Activated T-cell treated with anti-CD3 and anti-CD28 coated beads, Interleukin-2, amount 50 U/mL, for 72 hours (primary cell): ENCODE measurements at places on chromosomes 16 and 17.
A peak's percentile ranks its signal among the peaks of the same experiment; 100 is the strongest.

GRCh38 chr16:88479793-88480760, 27.0 kb downstream of the ZFPM1 start:
- no peaks in the 10 kb centered on the region for H3K36me3 ChIP-seq
- H3K27me3 ChIP-seq: no peaks in the 10 kb centered on the region
- no peak overlapping the region for H3K27ac ChIP-seq

DNA sequence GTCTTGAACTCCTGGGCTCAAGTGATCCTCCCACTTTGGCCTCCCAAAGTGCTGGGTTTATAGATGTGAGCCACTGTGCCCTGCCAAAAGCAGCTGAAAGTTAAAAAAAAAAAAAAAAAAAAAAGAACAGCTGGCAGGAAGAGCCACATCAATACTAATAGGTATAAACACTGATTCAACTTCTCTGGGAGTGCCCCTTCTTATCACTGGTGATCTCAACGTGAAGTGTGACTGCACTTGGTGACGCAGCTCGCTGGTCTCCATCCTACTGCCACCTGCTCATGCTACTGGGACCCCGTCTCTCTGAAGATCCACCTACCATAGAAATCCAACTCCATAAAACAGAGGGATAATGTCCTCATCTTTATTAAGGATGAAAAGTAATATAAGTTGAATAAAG, 40.8 kb downstream of the RNF157 start:
- peak; percentile 79 for DNase-seq
- peak overlapping the region; percentile 39 for H3K27ac ChIP-seq
- H3K4me1 ChIP-seq: peaks cover 79% of the 10 kb centered on the region
- peak overlapping the region; percentile 62 for H3K4me3 ChIP-seq
- H3K27me3 ChIP-seq: no peaks in the 10 kb centered on the region

- H3K4me1 ChIP-seq: no peaks in the 10 kb centered on the region
- DNase-seq: no peak
- peaks cover 7% of the 10 kb centered on the region for H3K27me3 ChIP-seq
- H3K36me3 ChIP-seq: peaks cover 3% of the 10 kb centered on the region
Measured at GRCh38 chr16:22683730-22684573, 130.0 kb upstream of the HS3ST2 start.

- H3K36me3 ChIP-seq: peaks cover 11% of the 10 kb centered on the region
- H3K4me3 ChIP-seq: no peak overlapping the region
- H3K27me3 ChIP-seq: no peaks in the 10 kb centered on the region
- DNase-seq: no peak
- no peaks in the 10 kb centered on the region for H3K4me1 ChIP-seq
Measured at GRCh38 chr16:1669698-1670097, 8.4 kb upstream of the JPT2 start.

DNA sequence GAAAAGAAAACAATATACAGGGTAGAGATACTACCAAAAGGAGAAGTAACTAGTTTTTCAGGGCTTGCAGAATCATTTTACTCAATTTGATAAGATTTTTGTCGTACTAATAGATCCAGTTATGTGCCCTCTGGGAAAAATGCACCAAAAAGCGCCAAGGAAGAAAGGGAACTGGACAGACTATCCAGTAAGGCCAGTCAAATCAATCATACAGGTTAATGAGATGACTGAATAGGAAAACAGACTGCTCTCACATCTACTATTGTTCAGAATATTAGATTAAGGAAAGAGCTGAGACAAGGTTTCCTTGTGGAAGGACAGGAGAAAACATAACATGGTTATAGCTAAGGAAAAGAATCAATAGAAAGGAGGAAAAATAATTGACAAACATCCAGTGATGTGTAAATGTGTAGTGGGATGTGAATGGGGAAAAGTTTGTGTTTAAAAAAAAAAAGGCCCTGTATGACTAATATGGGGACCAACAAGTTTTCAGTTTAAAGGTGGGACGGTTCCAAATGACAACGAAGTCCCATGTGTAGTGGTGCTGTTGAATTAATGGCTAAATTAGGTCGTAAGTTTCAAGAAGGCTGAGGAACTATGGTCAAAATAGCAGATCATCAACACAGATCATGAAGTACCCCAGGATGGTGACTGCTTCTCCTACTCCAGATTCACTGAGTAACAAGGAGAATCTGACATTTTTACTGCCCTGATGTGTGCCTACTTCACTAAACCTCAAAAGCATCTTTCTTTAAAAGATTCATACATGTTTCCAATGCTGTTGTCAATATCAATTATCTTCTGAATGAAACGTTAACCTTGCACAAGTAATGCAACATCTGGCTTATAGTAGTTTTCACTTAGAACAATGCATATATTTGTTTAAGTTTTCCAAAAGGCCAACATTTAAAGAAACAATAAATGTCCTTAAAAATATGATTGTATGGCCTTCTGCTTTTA, 40.7 kb downstream of the BRIP1 start:
- no peak for DNase-seq
- no peaks in the 10 kb centered on the region for H3K27me3 ChIP-seq
- H3K27ac ChIP-seq: no peak overlapping the region
- H3K36me3 ChIP-seq: peaks cover 11% of the 10 kb centered on the region
- H3K4me3 ChIP-seq: no peak overlapping the region

GRCh38 chr16:1048442-1049112, 24.0 kb upstream of the SSTR5 start:
- H3K4me1 ChIP-seq: no peaks in the 10 kb centered on the region
- DNase-seq: no peak
- H3K4me3 ChIP-seq: no peak overlapping the region
- no peaks in the 10 kb centered on the region for H3K27me3 ChIP-seq
- no peaks in the 10 kb centered on the region for H3K36me3 ChIP-seq

GRCh38 chr16:34054137-34054536, 594.7 kb downstream of the TP53TG3F start:
- peak overlapping the region; percentile 25 for H3K27ac ChIP-seq
- H3K36me3 ChIP-seq: peaks cover 12% of the 10 kb centered on the region
- H3K27me3 ChIP-seq: no peaks in the 10 kb centered on the region
- no peaks in the 10 kb centered on the region for H3K4me1 ChIP-seq
- no peak overlapping the region for H3K4me3 ChIP-seq

GRCh38 chr17:38443356-38444031, 15.2 kb downstream of the ARHGAP23 start:
- DNase-seq: no peak
- H3K36me3 ChIP-seq: no peaks in the 10 kb centered on the region
- H3K4me3 ChIP-seq: no peak overlapping the region
- H3K27me3 ChIP-seq: peaks cover 6% of the 10 kb centered on the region

DNA sequence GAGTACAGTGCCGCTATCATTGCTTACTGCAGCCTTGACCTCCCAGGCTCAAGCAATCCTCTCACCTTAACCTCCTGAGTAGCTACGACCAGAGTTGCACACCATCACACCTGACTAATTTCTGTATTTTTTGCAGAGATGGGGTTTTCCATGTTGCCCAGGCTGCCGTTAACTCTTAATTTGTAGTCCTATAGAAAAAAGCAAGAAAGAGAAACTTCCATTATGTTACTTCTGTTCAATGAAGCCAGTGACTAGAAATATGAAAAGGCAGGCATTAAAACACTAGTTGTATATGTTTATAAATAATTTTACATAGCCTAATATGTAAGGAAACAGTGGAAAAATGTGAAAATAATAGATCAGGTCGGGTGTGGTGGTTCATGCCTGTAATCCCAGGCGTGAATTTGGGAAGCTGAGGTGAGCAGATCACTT, 9.7 kb downstream of the RAD51C start:
- H3K27me3 ChIP-seq: no peaks in the 10 kb centered on the region
- peaks cover 34% of the 10 kb centered on the region for H3K4me1 ChIP-seq
- peak overlapping the region; percentile 70 for H3K4me3 ChIP-seq
- H3K27ac ChIP-seq: peak overlapping the region; percentile 98
- DNase-seq: peak; percentile 46
- peaks cover 8% of the 10 kb centered on the region for H3K36me3 ChIP-seq

GRCh38 chr16:28254158-28254557, 38.2 kb upstream of the SBK1 start:
- no peak for DNase-seq
- H3K4me3 ChIP-seq: no peak overlapping the region

DNA sequence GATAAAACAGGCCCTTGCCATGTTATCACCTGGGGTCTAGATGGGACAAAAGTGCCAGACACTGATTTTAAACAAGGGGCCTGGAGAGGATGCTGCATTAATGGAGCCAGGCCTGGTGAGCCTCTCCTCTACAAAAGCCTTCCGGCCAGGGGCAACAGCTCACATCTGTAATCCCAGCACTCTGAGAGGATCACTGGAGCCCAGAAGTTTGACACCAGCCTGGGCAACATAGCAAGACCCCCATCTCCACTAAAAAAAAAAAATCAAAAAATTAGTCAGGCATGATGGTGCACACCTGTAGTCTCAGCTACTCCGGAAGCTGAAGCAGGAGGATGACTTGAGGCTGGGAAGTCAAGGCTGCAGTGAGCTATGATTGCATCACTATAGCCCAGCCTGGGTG, 3.5 kb downstream of the GINS2 start:
- H3K4me3 ChIP-seq: no peak overlapping the region
- H3K4me1 ChIP-seq: peaks cover 39% of the 10 kb centered on the region
- H3K36me3 ChIP-seq: peaks cover 30% of the 10 kb centered on the region
- DNase-seq: no peak
- peaks cover 3% of the 10 kb centered on the region for H3K27me3 ChIP-seq

GRCh38 chr16:49003992-49004391, 277.6 kb downstream of the CBLN1 start:
- no peaks in the 10 kb centered on the region for H3K27me3 ChIP-seq
- DNase-seq: no peak
- no peak overlapping the region for H3K4me3 ChIP-seq
- no peak overlapping the region for H3K27ac ChIP-seq
- H3K4me1 ChIP-seq: no peaks in the 10 kb centered on the region

DNA sequence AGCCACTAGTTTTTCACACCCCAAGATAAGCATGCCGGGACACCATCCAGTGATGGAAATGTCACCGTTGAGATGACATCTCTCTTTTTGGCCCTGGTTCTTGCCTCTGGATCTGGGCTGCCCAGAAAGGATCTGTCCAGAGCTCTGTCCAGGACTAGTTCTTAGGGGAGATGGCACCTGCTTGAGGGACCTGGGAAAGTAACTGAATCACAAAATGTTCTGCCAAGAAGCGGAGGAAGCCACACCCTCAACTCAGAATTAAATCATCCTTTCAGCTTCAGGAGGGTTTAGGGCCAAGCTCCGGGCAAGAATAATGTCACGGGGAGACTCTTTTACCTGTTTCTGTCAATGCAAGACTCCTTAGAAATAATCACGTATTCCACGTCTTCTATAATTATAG, 248.6 kb downstream of the MAF start:
- H3K4me3 ChIP-seq: no peak overlapping the region
- no peaks in the 10 kb centered on the region for H3K36me3 ChIP-seq

GRCh38 chr16:9484881-9485280, 393.4 kb downstream of the HAPSTR1 start:
- H3K27ac ChIP-seq: no peak overlapping the region
- no peaks in the 10 kb centered on the region for H3K4me1 ChIP-seq
- no peak for DNase-seq
- H3K27me3 ChIP-seq: no peaks in the 10 kb centered on the region
- H3K36me3 ChIP-seq: no peaks in the 10 kb centered on the region

- no peak overlapping the region for H3K27ac ChIP-seq
- H3K4me1 ChIP-seq: peaks cover 6% of the 10 kb centered on the region
- no peaks in the 10 kb centered on the region for H3K36me3 ChIP-seq
- H3K4me3 ChIP-seq: no peak overlapping the region
- H3K27me3 ChIP-seq: no peaks in the 10 kb centered on the region
Measured at GRCh38 chr17:75635610-75636202, 2.5 kb downstream of the SMIM5 start.

- H3K4me1 ChIP-seq: peaks cover 3% of the 10 kb centered on the region
- no peak overlapping the region for H3K27ac ChIP-seq
- no peak for DNase-seq
- no peaks in the 10 kb centered on the region for H3K36me3 ChIP-seq
- H3K27me3 ChIP-seq: peaks cover 47% of the 10 kb centered on the region
Measured at GRCh38 chr17:34301986-34302385, 16.4 kb downstream of the CCL11 start.

DNA sequence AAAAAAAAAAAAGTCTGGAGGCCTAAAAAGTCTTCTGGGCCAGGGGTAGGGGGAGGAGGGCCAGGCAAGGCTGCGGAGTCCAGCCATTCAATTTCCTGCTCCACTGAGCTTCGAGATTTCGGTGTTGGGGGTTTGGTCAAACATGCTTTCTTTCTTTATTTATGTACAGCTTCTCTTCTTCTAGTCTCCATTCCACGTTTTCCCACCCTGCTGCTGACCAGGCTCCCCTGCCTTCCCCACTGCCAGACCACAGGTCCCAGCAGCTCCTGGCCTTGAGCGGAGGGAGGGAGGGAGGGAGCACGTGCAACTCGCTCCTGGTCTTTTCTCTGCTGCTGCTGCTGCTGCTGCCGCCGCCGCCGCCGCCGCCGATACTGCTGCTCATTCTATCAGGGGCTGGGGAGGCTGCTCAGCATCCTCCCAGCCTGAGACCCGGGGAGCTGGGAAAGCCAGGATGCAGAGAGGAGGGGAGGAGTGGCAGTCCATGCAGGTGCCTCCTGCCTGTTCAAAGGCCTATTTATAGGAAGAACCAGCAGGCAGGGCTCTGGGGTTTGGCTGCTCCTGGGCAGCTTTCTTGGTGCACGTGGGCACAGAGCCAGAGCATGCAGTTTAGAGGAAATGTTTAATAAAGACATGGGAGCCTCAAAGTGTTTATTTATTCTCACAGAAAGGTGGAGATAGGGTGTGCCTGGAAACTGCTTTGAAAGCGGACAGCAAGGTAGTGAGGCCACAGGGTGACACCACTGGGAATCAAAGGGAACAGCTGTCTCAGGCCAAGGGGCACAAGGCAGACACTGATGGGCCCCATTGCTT, 23.4 kb upstream of the ZFHX3 start:
- no peak overlapping the region for H3K27ac ChIP-seq
- DNase-seq: no peak
- peaks cover 50% of the 10 kb centered on the region for H3K27me3 ChIP-seq
- H3K4me3 ChIP-seq: peak overlapping the region; percentile 51

DNA sequence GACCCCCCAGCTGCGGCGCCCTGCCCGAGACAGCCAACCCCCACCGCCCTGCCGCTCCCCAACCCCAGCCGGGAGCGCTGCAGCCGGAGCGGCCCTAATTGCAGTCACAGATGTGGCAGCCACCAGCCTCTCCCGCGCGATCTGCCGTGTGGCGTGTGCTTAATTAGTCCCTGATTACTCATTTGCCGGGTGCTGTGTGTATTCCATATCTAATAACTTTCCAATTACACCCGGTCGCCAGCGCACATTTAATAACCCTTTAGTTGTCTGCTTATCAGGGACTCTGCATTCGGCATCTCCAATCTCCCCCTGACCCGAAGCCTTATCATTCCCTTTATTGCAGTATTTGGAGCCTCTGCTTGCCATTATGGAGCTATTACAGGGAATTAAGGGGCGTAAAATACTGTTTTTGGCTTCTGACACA, 236.7 kb upstream of the CIBAR2 start:
- DNase-seq: no peak
- H3K27me3 ChIP-seq: no peaks in the 10 kb centered on the region
- H3K27ac ChIP-seq: no peak overlapping the region

- H3K27me3 ChIP-seq: no peaks in the 10 kb centered on the region
- H3K36me3 ChIP-seq: no peaks in the 10 kb centered on the region
- DNase-seq: no peak
- H3K4me3 ChIP-seq: peak overlapping the region; percentile 82
- H3K4me1 ChIP-seq: peaks cover 11% of the 10 kb centered on the region
Measured at GRCh38 chr17:16652847-16653366, 743 bp downstream of the ZNF624 start.
